ENCODE measurements at places on chromosomes 5 and 9.

DNA sequence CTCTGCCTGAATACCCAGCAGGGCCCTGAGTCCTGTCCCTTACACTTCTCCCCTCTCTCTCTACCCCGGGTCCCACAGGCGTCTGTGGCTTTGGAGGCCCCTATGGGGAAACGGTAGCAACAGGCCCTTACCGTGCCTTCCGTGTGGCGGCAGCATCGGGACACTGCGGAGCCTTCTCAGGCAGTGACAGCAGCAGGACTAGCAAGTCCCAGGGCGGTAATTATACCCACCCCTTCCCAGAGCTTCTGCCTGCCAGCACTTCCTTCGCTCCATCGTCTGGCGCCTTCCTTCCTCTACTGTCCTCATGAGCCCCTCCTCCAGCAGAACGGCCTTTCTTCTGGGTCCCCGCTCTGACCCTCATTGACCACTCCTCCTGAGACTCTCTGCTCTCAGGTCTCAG, 17.9 kb upstream of the PHF2 start:
- no peak for DNase-seq

DNA sequence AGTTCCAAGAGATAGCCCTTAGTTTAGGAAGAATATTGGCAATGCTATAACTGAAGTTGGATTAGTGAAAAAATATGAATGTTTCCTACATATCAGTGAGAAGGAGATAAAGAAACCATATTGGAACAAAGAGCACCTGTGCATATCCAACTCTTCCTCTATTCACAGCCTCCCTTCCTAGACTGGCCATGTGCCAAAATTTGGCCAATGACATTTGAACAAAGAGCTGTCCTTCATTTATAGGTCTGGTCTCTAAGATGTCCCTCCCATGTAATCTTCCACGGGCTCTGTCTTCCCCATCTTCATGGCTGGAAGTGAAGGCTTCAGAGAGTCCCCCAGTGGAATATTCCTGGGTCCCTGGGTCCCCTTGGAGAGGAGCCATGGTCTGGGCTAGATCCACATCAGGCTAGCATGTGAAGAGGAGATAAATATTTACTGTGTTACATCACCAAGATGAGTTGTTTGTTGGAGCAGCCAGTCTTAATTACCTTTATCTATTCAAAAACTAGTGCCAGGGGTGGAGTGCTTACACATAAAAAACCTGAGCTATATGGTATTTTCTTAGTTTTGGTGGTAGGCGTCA, 190.0 kb upstream of the S1PR3 start:
- DNase-seq: no peak

DNA sequence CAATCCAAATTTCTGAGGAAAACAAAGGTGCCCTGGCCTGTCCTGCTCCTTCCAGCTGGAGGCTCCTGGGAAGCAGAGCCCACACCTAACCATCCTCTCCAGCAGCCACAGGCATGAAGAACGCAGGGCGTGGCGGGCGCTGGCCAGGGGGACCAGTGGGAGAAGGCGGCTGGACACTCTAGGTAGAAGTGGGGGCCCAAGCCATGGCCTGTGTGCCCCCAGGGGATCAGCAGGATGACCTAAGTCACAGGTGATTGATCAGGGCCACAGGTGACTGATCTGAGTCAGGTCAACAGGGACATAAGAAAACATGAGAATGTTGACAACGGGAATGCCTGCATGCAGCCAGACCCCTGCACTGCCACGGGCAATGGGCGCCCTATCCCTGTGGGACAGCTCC, 3.4 kb downstream of the QSOX2 start:
- no peak for DNase-seq

- DNase-seq: peak; percentile 2
Measured at GRCh38 chr5:179731791-179732411, 721 bp upstream of the MAML1 start.

- DNase-seq: no peak
Measured at GRCh38 chr9:9998491-9999287, 614.1 kb downstream of the PTPRD start.

- peak; percentile 17 for DNase-seq
Measured at GRCh38 chr9:123401879-123402513, 46.0 kb downstream of the CRB2 start.
